Stimulated activated CD8-positive, alpha-beta memory T cell treated with anti-CD3 and anti-CD28 coated beads, Interleukin-4, amount 100 ng/mL, for 48 hours (primary cell): ENCODE measurements at places on chromosomes 3 and 15.

DNA sequence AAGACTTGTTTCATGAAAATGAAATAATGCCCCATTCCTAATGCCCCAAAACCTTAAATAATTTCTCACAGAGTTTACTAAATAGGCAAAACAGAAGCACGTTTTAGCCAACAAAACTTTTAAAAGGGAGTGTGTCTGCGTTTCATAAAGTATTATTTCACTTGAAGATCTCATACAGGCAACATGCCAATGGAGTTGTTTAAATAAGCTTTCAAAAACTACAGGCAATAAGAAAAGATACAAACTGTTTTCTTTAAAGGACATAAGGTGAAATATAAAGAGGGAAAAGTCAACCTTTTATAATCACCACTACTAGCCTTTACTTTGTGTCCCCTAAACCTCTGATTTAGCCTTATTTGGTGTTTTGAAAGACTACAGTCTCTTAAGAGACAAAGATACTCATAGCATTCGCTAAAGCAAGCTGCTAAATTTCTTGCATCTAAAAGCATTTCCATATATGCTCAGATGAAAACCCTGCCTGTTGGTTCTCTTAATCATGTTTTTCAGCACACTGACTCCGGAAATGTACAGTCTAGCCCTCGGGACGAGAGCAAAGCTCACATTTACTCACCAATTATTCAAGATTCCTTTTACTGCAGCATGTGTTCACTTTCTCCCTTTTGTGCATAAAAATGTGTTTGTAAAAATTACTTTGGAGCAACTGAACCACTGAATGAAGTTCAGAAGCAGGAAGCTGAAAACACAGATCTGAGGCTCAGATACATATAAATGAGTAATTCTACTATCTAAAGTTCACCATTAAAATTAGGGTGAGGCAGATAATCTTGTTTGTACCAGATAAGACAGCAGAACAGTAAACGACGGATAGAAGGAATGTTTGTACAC is 119.0 kb downstream of the GOLIM4 start:
- DNase-seq = no peak

DNA sequence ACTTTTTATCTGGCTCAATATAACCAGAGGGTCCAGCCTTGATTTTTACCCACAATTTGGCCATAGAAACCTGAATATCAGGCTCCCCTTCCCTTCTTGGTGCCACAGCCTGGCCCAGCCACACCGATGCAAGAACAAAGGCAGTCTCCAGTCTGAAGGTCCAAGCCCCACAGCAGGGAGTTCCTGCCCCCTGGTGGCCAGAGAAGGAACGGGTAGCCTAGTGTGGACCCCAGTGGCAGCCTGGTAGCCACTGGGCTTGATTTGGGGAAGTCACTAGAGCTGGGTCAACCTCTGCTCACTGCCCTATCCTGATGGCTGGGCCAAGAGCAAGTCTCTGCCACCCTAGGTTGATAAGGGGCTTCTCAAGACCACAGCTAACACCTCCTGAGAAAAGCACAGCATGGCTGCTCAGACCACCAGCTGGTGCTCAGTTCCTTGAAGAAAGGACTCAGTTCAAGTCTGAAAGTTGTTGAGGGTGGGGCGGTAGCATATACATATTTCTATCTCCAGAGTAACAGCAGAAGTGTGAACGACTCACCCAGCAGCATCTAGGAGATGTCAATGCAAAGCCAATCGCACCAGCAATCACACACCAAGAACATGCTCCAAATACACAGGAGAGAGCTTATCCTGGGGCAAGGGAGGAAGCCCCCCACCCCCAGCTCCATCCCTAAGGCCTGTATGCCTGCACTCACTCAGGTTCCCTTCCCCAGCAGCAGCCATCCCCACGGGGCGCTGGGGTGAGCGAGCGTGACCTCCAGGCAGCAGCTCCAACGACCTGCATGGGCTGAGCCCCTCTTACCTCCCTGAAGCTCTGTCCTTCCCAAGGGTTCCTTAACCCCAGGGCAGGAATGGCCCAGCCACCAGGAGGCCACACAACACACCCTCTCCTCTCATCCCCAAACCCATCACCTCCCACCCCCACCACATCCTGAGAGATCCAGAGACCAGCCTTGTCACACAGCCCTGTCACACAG is 7.6 kb downstream of the PFKFB4 start:
- DNase-seq = peak; percentile 93

- DNase-seq = no peak
These were observed 375.2 kb downstream of the LSAMP start for GRCh38 chr3:116070061-116070460.

DNA sequence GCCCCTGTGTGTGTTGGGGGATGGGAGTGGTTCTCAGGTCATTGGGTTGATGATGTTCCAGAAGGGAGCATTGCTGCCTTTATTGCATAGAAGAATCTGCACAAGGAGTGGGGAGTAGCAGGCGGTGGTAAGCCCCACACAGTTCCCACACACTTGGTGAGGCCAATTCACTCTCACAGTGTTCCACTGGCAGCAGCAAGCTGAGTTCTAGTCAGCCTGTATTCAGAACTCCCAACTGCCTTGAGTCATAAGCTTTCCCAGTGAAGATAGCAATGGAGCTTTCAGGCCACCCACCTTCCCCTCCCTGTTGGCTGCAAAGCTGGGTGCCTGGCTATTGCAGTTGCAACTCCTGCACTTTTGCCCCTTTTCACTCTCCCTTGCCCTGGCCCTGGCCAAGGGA is 181.1 kb upstream of the RBMS3 start:
- DNase-seq = no peak

DNA sequence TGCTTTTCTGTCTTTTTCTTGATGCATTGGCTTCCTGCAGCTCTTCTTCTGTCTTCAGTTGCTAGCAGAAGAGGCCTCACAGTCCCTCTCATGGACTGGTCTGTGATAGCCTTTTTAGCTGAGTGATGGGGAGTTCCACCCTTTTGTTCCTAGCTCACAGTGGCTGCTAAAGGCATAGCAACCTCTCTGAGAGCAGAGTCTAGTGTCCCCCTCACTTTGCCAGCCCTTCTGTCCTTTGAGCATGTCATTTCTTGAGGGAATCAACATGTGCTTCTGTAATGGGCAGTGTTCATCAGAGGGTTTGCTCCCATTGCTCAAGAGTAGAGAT is 44.4 kb downstream of the GAP43 start:
- no peak for DNase-seq

DNA sequence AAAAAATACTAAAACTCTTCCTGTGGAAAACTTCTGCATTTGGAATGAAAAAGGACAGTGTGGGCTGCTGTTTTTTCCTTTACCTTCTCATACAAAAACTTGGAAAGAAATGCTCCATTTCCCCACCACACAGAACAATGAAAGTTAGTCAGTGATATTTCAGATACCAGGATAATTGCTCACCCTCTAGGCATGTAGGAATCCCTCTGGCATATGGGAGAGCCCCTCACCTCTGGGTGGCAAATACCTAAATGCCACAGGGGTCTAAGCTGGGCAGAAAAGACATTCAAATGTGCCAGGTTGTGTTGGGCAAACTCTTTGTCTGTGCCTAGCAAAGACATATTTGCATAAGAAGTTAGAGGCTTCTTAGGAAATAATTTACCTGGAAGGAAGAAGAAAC is 560.3 kb upstream of the NR2F2 start:
- no peak for DNase-seq

GRCh38 chr3:29649815-29650547 is 369.1 kb downstream of the RBMS3 start:
- DNase-seq = no peak

DNA sequence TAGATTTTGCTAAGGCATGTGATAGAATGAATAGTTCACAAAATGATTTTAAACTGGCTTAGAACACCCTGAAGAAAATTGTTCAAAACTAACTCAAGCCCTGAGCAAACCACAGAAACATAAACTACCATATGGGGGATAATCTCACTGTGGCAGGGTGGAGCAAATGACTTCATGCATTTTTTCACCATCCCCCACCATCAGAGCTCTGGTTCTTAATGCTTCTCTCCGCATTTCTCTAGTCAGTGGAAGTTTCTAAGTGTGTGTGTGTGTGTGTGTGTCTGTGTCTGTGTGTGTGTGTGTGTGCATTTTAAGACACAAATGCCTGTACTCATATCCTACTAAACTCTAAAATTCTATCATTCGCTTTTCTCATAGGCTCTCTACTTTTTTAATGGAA is 107.1 kb upstream of the PHLDB2 start:
- DNase-seq = no peak

- DNase-seq = no peak
These were observed 201.5 kb downstream of the SOX2 start for GRCh38 chr3:181913254-181913653.

- no peak for DNase-seq
These were observed 321.5 kb upstream of the CTNNB1 start for GRCh38 chr3:40877631-40878463.

GRCh38 chr3:48320996-48321395 is 12.5 kb downstream of the SPINK8 start:
- DNase-seq = no peak

DNA sequence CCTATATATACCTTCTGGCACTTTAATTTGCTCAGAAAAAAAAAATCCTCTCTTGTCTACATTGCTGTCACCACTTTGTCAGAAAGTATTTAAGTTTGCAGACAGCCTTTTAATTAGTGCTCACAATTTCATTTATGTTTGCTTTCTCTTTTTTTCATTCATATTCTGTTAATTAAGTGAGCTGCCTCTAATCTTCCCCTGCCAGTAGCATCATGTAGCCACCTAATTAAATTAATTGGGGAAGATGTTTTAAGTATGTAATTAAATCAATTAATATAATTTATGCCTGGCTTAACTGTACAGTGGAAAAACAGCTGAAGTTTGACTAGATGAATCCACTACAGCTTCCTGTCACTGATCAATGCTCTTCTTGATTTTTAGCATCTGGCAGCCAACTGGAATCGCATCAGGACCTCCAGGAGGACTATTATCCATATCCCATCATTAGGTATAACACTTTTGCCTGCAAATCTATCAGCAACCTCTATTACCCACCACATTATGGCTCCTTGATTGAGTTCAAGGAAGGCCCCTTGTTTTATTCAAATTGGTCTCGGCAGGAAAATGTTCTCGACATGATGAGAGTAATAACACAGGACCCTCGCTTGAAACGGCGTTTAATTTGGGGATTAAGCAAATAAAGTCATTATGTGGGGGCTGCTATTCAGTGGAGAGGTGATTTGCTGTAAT is 118.5 kb downstream of the IQCH start:
- DNase-seq = no peak

- DNase-seq = no peak
These were observed 182.6 kb downstream of the ZPLD1 start for GRCh38 chr3:102617381-102617780.

- DNase-seq = no peak
These were observed 381.0 kb upstream of the RGMA start for GRCh38 chr15:93469994-93470393.

- DNase-seq = peak; percentile 18
These were observed 62.2 kb upstream of the MCF2L2 start for GRCh38 chr3:183490653-183491052.

GRCh38 chr3:4449043-4449805 is 17.8 kb downstream of the SUMF1 start:
- no peak for DNase-seq
